ENCODE measurements at places on chromosomes 5 and 9.

DNA sequence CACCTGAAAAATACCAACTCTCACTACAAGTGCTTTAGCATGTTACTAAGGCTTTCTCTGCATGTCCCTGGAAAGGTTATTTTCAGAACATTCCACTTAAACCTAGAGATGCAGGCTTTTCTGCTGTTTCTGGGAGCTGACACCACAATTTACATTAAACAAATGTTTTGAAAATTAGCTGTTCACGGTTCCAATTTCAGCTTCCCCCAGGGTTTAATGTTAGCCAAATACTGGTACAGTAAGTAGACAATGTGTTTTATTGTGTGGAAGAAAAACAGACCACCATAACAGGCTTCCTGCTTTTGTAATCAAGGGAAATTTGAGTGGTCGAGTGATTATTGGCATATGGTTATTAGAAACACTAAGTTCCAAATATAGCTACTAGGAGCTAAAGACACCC lies 32.0 kb downstream of the MACROH2A1 start:
- DNase-seq = no peak

DNA sequence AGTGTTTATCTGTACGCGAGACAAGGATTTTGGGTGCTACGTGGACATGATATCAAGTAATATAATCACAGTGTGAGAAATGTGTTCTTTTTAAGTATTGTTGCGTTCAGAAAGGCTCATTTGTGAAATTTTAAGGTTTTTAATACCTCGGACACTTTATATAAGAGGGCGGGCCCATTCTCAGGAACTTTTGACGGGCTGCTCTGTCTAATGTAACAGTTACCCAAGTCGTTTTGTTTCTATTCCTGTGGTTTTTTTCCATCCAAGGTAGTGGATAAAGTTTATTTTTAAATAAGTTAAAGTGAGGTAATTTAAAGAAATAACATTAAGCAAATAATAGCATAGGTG lies 525 bp downstream of the SRP19 start:
- no peak for DNase-seq

DNA sequence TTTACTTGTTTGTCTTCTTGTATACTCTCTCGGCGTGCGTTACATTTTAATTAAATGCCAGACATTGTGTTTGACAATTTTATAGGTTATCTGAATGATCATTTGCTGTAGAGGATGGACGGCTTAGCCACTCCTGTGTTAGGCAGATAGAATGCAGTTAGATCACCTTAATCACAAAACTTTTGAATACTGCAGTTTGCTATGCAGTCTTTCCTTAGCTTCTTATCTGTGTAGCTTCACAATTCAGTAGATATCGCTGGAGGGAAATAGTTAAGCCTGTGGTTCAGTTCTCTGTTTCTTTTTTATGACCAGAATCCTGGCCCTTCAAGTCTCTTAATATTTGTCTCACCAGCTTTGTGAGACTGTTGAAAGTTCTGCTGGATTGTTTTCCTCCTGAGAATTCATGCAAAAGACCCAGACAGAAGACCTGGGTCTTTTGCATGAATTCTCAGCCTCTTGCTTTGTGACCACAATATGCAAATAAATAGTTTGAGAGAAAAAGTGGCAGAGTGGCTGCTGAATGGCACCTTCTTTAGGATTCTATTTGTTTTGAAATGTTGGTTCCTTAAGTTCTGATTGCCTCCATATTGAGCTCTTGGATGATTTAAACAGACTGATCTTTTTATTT lies 40.2 kb downstream of the RASA1 start:
- DNase-seq = no peak

DNA sequence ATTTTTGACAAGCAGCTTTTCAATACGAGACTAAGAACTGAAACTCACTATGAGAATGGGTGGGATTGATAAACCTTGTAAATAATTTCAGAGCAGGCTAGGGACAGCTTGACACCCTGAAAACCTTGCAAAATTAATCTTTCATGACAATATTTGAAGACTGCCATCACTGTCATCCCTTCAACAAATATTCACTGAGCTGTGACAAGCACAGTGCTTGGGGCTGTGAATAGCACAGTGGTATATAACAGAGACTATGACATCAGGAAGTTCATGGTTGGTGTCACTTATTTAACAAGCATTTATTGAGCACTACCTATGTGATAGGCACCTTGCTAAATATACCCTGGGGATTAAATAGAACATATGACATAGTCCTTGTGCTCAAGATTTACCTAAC lies 741.0 kb upstream of the RIOK2 start:
- no peak for DNase-seq

DNA sequence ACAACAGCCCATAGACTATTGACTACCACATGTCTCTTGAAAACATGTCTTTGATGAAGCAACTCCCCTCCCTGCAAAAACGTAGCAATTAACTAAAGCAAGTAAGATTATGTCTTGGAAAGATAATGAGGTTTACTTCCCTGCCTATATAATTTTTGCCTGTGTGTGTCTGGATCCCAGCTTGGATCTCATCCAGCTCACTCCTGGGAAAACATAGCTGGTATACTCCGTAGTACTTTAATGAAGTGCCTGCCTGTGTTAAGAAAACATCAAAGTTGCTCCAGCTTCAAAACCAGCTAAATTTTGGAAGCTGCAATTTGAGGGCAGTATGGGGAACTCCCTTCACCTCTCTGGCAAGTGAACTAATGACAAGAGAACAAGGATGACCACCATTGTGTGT lies 182.6 kb upstream of the C9orf72 start:
- DNase-seq = no peak

- no peak for DNase-seq
Measured at GRCh38 chr9:15206903-15207696, 99.9 kb downstream of the TTC39B start.

GRCh38 chr5:165185716-165186115 lies 1680.3 kb downstream of the MAT2B start:
- no peak for DNase-seq

GRCh38 chr5:79258801-79259200 lies 22.9 kb downstream of the JMY start:
- no peak for DNase-seq

DNA sequence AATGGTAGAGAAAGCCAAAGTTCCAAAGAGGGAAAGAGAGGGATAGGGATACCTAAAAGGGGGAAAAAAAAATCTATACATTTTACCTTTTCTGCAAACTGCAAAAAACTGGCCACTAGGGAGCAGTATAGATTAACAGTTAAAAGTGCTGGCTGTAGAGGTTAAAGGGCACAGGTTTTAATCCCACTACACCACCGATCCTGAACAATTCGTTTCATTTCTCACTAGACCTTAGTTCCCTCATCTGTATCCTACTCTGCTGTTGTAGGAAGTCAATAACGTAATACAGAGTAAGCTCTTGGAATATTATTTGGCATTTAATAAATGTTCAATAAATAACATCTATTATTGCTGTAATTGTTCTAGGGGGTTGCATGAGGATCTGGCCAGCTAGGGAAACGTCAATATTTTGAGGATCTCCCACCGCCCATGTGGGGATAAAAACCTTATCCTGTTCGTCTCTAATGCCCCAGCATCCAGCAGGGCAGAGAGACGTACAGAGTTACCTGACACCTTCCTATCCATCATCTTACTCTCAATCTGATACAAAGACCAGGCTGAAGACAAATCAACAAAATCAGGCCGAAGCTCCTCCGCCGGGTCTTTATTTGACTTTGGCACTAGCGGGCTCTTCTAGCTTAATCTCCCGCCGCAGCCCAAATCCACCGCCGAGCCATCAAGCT lies 757 bp downstream of the CDC26 start:
- DNase-seq = no peak

- DNase-seq = no peak
Measured at GRCh38 chr9:91433180-91433579, 9.5 kb upstream of the NFIL3 start.

Measured in dorsolateral prefrontal cortex (tissue), 122 donors.